ENCODE measurements at places on chromosomes 7 and 10.
A peak's percentile ranks its signal among the peaks of the same experiment; 100 is the strongest.

- no peak for DNase-seq
Measured at GRCh38 chr7:88090671-88091070, 129.2 kb downstream of the SRI start.

DNA sequence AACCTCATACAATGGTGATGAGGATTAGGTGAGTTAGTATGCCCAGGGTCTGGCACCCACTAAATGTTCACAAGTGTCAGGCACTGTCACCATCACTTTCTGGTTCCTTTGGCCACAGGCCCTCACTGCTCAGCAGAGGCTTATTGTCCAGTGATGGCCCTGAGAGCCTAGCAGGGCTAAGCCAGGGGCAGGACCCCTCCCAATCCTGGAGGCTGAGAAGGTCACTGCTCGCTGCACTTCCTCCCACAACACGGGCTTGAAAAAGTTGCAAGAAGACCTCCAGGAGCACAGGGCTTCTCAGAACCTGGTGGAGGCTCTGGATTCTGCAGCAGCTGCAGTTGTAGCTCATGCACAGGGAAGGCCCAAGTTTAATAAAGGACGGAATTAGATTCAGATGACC is 48.1 kb downstream of the DRGX start:
- DNase-seq: no peak

DNA sequence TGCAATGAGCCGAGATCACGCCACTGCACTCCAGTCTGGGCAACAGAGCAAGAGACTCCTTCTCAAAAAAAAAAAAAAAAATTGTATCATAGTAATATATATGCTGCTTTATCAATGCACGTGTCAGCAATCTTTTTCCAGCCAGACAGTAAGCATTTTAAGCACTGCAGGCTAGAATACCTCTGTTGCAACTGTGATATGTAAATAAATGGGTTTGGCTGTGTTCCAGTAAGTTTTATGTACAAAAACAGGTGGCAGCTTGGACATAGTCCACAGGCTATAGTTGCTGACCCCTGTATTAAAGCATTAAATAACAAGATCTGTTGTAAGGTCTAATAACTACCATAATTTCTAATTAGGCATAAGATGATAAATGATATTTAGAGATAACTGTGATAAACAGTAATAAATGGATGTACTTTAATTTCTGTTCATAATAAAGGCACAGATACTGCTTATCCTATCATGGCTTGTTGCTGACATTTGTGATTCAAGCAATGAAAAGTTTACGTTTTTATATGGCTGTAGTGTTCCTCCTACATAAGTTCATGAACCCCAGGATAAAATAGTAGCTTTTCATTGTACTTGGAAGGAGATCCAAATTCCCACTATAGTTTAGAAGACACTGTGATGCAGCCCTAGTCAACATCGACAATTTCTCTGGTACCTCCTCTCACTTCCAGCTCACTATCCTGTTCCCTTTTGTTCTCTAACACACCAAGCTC is 161.4 kb downstream of the ELMO1 start:
- no peak for DNase-seq

DNA sequence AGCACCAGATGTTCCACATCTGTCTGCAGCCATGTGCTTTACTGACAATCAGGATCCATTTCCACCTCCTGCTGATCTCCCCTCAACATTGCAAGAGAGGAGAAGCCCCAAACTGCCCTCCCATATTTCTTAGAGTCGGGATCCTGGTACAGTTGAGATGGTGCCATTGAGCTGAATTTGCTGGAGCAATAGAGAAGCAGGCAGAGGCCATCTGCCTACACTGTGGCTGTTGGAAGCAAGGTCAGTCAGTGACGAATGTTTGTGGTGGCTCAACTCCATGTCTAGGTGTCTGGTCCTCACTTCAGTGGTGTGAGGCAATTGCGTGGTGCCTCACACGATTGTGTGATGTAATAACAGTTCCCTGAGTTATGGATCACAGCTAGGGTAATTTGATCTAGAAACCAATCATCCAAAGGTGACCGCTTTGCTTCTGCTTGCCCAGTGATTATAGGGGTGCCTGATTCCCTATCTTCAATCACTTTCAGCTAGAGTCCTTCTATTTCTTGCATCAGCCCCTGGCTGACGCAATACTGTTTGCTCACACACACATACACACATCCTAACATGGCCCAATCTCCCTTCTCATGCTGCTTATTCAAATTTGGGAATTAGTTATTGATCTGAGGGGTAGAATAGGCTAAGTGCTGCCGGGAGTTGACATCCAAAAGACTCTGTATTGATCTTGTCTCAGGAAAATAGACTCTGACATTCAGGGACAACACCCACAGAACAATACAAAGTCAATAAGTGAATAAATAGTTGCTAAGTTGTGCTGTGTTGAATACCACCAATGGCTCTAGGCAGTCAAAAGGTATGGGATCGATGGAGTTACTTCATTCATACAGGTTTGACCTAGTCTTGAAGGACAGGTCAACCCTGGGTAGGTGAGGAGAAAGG is 46.1 kb upstream of the SLC35B4 start:
- DNase-seq: no peak

GRCh38 chr7:15424468-15424867 is 137.3 kb downstream of the AGMO start:
- peak; percentile 76 for DNase-seq

DNA sequence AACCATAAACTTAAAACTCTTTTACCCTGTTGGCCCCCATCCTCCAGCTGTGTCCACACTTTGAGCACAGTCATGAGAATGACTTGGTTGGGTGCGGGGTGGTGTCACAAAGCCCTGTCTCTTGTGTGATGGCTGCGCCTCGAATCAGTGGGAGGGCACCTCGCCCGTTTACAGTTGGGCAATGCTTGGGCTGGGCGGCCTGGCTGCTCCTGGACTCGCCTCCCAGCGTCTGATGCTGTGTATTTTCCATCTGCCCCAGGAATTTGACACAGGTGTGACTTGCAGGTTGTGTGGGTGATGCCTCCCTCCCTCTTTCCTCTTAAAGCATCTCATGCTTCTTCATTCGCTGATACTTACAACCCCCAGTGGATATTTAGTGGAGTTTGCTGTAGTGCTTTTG is 33.7 kb downstream of the CHST12 start:
- no peak for DNase-seq

GRCh38 chr7:377080-378040 is 87.4 kb downstream of the FOXL3 start:
- DNase-seq: no peak

- peak; percentile 19 for DNase-seq
Measured at GRCh38 chr10:35735412-35735811, 93.3 kb upstream of the FZD8 start.

- DNase-seq: no peak
Measured at GRCh38 chr10:35341521-35341920, 5.2 kb downstream of the CCNY start.

- no peak for DNase-seq
Measured at GRCh38 chr10:13917791-13918190, 331.0 kb downstream of the PRPF18 start.

DNA sequence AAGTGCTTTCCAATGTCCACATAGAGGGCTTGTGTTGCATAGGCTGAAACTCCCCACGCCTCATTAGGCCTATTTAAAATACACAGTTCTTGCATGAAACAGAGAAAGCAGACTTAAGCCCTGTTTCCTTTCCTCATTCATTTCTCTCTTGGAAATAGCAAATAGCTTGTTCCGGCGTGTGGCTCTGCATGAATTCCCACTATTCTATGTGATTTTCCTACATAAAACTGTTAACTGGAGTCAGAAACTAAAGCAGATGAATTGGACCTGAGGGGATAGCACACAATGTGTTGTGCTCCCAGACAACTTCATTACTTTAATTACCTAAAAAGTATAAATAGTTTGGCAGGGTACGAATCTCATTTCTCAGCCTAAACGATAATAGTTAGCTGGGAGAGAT is 981.5 kb downstream of the SORCS1 start:
- no peak for DNase-seq

- DNase-seq: no peak
Measured at GRCh38 chr10:61169294-61169693, 225.3 kb upstream of the RHOBTB1 start.

DNA sequence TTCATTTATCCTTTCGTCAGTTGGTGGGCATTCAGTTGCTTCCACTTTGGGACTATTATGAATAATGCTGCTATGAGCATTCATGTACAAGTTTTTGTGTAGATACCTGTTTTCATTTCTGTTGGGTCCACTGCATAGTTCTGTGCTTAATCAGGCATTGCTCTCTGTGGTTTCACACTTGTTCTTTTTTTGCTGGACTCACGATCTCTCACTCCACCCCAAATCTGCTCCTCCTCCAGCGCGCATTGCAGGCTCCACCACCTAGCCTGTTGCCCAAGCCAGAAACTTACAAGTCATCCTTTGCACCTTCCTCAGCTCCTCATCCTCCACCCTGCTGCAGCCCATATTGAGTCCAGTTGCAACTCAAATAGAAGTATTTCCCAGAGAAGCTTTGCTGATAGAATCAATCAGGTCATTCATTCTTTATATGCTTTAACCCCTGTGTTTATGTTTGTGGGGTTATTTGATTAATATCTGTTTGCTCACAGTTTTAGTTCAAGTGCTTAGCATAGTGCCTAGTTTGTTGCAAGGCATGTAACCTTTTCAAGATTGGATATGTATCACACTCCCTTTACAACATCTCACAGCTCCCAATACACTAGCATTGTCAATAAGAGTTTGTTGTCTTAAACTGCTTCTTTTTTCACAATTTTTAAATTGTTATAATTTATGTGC is 16.6 kb upstream of the AFAP1L2 start:
- peak; percentile 18 for DNase-seq
